OCI-M1 (cell line): ENCODE measurements at places on chromosomes 6 and 20.

GRCh38 chr6:20061952-20062351, 150.3 kb downstream of the MBOAT1 start:
- no peak for DNase-seq

GRCh38 chr6:98131290-98131990, 702.9 kb upstream of the POU3F2 start:
- no peak for DNase-seq

- peak; percentile 17 for DNase-seq
These were observed 18.7 kb downstream of the SGK1 start for GRCh38 chr6:134299236-134299635.

DNA sequence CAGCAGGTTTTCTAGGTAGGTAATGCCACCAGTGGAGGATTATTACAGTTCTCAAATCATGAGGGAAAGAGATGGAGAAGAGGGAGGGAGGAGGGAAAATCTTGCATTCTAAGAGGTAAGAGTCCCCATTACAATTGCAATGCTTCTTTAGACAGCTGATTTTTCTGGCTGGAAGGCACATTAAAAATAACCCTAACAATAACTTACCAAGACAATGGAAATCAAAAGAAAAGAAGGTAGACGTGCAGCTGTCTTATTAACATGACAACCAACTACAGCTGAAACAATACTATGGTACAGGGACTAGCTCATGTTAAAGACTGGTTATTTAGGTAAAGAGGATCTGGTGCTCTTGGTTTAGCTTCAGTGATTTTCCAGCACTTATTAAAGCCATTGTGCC, 24.6 kb downstream of the MCUR1 start:
- DNase-seq = no peak

DNA sequence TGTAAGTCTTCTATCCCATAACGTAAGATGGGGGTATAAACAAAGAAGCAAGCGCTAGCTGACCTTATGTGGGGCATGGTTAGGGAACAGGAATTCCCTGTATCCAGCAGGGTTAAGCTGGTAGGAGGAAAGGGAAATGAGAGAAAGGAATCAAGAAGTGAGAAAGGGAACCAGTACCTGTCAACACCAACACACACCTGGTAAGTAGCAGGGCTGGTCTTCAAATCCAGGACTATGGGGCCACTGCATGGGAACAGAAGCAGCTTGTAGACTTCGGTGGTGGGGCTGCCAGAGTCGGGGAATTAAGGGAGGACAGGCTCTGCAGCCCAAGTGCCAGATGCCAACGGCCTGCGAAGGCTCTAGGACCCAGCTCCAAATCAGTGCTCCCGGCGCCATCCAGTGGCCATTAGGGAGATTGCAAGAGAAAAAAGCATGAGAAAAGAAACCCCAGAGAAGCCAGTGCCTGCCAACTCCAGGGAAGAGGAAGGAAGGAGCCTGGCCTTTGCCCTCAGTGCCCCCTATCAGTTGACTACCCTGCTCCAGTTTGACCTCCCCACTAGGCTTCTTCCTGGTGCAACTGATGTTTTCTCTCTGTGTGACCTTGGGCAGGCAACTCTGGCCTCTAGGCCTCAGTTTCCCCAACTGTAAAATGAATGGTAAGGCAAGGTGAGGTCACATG, 15.8 kb upstream of the RBPJL start:
- DNase-seq = peak; percentile 89

- DNase-seq = peak; percentile 53
These were observed 528 bp downstream of the NHSL1 start for GRCh38 chr6:138498629-138499302.

- DNase-seq = peak; percentile 83
These were observed 119.5 kb upstream of the SGK1 start for GRCh38 chr6:134437376-134437775.

DNA sequence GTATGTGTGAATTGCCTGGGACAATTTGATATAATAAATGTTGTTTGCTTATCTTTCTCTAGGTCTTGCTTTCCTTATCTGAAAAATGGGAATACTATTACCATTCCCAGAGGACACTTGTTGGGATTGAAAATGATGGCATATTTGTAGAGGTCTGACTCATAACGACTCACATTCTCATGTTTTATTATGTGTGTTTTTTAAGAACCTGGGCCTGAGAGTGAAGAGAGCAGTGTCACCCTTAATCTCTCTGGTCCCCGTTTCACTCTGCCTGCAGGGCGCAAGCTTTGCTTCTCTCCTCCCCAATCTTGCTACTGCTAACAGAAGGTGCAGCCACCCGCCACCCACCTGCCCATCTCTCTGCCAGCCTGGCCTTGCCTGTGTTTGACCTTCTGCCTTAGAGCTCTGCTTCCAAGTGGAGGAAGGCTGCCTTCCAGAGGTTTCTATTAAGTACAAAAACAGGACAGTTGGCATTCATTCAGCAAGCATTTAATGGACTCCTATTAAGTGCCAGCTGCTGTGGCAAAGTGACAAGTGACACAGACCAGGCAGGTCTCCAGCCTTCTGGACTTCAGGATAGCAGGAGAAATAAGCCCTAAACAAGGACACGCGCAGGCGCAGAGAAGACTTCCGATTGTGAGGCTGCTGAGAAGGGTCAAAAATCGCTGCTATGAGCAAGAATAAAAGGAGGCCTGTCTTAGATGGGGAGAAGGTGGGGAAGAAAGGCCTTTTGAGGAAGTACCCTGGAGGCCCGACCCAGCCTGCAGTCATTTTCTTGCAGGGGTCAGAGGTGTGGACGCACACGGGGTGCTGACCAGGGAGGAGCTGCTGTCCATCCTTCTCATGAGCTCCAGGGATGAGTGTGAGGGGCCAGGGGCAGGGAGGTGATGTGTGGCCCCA, 112.5 kb downstream of the JPH2 start:
- no peak for DNase-seq

DNA sequence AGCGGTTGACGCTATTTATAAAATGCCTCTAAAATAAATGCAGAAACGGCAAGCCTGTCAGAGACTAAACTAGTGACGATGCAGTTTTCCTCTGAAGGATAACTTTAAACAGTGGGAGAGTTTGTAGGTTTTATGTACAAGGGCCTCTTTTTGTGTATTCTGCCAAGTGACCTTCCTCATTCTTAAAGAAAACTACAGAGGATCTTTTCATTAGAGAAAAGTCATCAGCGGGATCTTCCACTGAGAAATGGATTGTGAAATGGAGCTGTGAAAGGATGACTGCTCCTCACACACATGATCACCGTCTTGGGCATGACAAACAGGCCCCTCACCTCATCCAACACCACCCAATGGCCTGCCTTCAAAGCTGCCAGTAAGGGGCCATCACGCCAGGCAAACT, 89.0 kb upstream of the LYRM2 start:
- no peak for DNase-seq

DNA sequence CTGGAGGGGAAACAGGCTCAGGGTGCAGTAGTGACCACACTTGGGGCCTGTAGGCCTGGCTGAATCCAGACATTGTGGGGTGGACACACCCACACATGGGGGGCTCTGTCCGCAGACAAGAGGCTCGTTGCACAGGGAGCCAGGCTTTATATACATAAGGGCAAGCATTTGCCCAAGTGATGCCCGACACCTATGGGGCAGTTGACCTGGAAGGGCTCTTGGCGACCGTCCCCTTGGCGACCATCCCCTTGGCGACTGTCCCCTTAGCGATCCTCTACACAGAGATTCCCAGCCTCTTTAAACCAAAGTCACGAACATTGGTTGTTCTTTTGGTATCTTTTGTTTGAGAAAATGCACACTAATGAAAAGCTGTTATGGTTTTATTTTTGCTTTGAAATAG, 2.7 kb downstream of the TOX2 start:
- DNase-seq = no peak

DNA sequence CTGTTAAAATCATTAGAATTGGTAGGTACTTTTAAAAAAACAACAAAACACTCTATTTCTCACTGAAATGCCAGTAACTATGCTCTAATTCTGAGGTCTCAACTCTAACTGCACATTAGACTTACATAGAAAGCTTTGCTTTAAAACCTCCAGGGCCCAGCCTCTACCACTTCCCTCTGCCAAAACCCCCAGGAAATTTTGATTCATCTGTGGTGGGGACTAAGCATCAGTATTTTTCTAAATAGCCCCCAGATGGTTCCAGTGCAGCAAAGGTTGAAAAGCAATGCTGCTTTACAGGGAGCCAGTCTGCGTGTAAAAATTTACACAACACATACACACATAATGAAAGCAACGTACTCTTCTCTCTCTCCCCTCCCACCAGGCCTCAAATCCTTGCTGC, 3.8 kb downstream of the TBC1D32 start:
- no peak for DNase-seq

DNA sequence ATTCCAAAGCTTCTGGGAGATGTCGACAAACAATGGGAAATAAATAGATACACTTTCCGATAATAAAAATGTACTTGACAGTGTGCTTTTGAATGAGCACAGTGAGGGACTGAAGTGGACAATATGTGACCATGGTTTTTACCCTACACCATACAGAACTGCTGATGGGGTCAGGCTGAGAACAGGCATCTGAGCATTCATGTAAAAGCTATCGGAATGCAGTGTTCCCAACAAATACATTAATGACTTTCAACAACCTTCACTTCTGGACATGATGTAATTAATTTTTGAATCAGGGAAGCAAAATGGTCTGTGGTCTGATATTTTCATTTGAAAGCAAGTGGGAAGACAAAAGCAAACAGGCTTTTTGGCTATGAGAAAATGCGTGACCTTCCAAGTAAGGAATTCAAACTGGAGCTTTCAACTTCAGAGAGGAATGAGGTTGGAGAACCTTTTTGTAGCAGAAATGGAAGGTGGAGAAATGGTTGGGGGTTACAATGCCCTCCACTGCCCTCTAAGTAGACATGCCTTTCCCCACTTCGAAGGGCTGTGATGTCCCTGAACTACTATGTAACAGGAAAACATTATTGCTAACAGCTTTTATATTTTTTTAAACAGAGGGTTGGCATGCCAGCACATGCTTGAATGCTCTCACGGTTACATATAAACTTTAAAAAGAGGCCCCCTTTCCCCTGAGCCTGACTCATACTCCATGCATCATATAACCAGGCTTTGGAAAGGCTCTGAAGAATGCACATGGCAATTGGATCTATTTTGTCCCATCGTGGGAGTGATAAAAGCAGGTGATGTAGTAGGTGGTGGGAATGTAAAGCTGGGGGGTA, 203.5 kb upstream of the CITED2 start:
- DNase-seq = no peak

DNA sequence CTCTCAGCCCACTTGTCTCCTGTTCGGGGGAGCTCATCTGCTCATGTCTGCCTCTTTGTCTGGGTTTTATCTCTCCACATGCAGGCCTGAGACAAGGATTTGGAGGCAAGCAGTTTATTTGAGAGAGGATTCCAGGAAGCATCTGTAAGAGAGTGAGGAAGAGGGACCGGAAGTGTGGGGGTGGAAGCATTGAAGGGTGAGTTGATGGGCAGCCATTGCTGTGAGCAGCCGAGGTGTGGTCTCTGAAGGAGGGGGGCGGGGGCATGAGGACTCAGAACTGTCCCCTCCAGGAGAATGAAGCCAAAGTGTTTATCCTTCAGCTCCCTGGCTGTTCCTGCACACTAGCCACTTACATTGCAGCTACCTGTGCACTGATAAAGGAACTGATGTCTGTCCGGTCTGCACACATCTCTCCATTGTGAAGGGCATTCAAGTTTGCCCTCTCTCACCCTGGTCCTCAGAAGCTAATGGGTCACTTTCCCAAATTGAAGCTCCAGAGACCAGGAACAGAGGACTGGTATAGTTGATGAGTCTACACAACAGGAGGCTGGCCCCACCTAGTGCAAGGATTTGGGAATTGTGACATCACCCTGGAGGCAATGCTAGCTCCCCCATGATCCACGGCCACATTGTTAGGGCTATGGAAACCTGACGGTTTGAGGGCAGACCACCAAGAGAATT, 100.5 kb upstream of the FOXA2 start:
- peak; percentile 31 for DNase-seq

GRCh38 chr20:41738604-41739206, 120.5 kb upstream of the CHD6 start:
- peak; percentile 76 for DNase-seq

DNA sequence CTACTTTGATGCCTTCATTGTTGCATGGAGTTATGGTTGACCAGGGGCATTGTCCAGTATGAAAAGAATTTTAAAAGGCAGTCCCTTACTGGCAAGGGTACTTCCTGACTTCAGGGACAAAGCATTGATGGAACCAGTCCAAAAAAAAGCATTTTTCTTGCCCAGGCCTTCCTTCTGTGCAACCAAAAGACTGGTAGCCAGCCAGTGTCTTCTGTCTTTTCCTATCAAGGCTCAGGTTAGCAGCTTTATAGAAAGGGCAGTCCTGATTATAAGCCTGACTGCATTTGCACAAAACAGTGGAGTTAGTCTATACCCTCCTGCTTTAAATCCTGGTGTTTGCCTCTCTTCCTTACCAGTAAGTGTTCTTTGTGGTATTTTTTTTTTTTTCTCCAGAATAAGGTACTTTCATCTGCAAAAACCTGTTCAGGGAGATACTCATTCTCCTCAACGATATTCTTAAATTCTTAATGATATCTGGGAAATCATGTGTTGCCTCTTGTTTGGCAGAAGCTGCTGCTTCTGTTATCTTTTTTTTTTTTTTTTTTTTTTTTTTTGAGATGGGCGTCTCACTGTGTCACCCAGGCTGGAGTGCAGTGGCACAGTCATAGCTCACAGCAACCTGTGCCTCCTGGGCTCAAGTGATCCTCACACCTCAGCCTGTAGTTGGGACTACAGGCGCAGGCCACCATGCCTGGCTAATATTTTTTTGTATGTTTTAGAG, 33.9 kb downstream of the SCAF8 start:
- DNase-seq = peak; percentile 28

GRCh38 chr20:24917797-24918578, 31.1 kb upstream of the CST7 start:
- DNase-seq = peak; percentile 73

DNA sequence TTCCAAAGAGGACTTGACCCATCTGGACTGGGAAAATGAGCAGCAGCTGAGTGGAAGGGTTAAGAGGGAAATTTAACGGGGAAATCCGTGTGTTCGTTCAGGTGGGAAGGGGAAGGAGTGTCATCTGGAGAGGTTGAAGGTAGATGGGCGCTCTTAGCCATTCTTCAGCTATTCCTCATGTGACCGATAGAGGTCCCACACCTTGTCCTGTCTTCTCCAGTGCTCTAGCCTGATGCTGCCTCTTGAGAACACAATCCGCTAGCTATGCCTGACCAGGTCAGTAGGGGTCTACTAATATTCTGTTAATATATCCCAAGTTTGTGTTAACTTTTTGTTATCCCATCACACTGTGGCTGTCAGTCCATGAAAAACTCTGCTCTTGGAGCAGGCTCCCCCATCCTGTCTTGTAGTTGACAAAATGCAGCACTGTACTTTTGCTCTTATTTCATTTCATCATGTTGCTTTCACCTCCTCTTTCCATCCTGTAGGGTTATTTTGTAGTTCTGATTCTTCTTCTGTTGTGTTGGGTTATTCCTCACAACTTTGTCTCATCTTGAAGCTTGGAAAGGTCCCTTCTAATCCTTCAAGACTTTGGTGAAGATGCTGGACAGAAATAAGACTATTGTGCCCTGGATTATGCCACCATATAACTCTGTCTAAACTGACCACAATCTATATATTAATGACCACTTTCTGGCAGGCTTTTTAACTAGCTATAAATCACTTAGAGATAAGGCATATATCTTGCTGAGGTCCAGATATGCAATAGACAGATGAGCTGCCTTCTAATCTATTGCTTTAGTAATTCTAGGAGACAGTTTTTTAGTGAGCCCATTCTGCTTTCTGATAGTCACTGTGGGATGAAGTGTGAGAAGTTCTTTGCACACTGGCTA, 123.4 kb upstream of the SUPT3H start:
- peak; percentile 39 for DNase-seq
